HS-27A (cell line): ENCODE measurements at places on chromosomes 2 and 18.

DNA sequence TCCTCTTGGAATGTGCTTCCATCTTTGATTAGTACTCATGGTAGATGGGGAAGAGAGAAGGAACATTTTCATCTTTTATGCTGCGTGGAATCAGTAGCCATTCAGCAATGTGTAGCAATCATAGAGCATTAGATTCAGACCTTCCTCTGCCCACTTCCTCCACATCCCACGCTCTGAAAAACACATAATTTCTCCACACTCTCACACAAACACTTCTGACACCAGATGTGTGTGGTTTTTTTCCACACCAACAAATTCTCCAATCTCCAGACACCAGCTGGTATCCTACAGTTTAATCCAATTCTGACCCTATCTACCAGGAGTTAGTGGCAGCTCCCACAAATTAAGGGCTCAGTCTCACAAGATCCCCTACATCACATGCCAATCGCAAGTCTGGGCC lies 103.3 kb downstream of the AOX1 start:
- DNase-seq = no peak

DNA sequence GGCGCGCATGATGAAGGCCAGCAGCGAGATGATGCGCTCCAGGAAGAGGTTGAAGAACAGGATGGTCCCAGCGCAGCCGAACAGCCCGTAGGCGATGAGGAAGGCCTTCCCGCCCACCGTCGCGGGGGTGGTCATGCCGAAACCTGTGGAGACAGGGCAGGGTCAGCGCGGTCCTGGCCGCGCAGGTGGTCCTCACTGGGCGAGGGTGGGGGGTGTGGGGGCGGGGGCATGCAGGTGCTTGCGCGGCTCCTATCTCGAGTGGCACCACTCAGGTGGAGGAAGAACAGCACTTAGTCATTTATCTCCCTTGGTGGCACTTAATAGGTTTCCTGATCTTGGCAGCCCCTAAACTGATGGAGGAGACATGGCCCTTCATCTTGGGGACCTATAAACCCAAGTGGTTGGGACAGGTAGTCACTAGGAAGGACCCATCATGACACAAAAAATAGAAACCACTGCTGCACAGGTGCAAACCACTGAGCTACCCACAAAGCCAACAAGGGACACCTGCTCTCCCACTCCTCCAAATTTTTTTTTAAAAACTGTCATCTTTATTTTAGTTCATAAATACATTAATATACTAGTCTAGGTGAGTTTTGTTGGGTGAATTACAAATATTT lies 118.8 kb downstream of the MSH2 start:
- no peak for DNase-seq

- no peak for DNase-seq
These were observed 3.2 kb downstream of the SNED1 start for GRCh38 chr2:241001413-241002274.

DNA sequence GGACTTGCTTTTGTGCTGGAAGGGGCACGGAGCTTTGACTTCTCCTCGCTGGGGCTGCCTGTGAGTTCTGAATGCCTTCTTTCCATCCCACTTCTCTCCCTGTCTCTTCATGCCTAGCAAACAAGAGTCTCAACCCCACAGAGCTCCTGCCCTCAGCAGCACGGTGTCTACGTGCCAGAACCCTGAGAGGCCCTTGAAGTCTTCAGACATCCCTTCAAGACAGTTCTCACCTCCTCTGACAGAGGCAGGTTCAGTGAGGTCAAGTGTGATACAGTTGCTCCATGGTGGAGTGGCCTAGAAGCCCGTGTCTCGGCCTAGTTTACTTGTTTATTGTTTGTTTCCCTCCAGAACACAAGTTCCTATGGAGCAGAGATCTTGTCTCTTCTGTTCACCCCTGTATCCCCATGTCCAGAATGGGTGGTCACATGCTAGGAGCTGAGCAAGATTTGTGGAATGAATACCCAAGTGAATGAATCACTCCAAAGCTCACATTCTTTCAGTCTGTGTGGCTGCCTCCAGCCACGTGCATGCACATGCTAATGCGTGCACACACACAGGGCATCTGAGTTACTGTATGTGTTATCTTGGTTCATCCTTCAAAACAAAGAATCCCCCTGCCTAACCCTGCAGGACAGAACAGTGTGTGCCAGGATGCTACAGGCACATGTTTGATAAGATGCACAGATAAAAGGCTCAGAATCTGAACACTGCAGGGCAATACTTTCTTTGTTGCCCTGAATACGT lies 391.6 kb downstream of the NBAS start:
- peak; percentile 99 for DNase-seq

DNA sequence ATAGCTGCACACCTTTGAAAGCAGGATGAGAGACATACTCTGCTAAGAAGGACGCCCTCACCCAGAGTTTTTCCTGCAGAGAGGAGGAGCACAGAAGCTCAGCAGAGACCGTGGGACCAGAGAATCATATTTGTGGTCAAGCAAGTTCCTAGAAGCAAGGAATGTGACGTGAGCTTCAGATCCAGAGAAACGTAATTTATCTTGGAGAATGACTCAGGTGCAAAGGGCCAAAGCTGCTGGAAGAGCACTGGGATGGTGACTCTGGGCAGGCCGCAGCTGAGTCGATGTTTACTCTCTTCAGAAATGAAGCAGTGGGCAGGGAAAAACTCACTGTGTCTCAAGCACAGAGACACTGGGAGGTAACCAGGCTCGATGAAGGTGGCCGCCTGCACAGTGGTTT lies 50.1 kb upstream of the IGFBP2 start:
- no peak for DNase-seq

DNA sequence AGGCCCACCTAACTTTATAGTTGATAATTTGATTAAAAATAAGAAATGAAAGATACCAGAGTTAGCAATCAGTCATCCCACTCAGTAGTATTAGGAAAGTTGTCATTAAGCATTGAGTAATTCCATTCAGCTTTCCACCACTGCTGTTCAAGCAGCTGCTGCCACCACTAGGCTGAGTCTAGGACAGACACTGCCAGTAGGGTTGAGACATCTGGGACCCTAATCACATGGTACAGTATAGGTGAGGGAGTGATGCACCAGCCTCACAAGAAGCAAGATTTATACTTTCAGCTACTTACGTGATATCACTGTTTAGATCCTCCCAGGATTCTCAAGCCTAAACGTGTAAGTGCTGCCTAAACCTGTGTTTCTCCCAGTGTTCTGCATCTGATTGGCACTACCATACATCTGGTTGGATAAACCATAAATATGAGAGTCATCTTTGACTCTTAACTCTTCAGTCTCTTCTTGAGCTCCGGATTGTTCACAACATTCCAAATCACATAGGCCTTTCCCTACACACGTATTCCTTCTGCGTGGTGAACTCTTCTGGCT lies 3.2 kb downstream of the UBXN4 start:
- DNase-seq = no peak

DNA sequence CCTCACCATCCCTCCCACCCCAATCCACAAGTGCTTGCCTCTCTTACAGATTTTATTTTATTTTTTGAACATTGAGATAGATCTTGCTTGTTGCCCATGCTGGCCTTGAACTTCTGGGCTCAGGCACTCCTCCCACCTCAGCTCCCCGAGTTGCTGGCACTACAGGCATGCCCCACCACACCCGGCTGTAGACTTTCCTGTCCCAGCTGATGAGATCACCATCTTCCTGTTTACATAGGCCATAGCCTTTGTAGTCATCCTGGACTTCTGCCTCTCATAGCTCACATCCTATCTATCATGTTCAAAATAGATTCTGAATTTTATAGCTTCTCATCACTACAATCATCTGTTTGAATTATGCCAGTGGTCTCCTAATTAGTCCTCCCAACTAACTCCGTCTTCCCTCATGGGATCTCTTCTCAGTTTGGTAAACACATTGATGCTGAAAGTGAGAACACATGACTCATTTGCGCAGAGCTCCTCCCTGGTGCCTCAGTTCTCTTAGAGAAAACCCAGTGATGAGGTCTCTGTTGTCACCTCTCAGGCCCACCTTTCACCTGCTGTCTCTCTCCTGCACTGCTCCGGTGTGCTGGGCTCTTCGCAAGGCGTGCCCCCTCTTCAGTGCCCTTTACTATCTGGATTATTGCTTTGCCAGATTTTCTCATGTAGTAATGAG lies 243.0 kb downstream of the ZNF407 start:
- DNase-seq = no peak

DNA sequence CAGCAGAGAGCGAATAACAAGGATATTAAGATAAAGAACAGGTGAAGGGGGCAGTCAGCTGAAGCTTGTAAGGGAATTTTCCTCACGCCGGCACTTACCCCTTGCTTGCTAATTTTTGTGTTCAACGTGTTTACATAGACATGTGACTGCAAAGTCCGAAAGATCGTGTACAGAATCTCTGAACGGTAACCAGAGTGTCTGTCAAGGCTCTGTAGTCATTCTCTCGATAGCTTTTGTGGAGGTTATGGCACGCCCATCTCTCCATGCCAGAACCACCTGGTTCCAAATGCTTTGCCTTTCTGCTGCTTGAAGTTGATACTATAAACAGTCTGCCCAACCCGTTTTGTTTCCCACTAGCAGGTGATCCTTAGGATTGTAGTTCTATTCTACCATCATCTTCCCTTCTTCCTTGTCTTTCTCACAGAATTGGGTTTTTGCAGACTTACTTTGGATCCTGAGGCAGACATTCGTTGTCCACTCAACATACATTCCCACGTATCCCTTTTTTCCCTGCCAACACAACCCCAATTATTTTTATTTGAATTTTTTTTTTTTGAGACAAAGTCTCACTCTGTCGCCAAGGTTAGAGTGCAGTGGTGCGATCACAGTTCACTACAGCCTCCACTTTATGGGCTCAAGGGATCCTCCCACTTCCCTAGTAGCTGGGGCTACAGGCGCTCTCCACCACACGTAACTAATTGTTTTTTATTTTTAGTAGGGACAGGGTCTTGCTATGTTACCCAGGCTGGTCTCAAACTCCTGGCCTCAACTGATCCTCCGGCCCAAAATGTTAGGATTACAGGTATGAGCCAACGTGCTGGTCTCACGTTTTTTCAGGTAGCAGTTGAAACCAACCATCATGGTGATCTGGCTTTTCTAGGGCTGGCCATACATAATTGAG lies 1.3 kb upstream of the USP34 start:
- DNase-seq = no peak

DNA sequence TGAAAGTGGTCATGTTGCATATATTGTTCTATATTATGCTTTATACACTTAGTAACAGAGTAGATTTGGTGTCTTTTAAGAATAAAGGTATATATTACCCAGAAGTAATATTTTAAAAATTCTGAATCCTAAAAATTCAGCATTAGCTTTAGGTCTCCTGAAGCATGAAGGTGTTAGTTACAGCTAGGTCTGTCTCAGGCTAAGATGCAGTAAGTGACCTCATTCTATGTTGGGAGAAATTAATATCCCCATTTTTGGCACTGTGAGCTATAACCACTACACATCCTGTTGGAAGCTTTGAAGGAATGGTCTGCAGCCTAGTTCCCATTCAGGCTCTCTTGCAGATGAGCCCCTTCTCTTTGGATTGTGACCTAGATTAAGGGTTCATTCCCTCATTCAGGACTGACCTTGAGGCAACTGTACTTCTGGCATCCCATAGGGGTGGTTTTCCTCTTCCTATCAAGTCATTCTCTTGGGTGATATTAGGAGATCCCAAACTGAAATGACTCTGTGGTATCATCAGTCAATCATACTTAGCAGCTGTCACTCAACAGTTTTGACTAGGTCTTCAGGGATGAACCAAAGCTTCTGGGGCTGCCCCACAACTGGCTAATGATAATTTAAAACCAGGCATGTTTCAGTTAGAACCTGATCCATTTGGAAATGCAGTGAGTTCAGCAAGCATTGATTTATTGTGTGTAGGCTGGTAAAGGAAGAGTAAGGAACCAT lies 117.7 kb downstream of the GPD2 start:
- no peak for DNase-seq

DNA sequence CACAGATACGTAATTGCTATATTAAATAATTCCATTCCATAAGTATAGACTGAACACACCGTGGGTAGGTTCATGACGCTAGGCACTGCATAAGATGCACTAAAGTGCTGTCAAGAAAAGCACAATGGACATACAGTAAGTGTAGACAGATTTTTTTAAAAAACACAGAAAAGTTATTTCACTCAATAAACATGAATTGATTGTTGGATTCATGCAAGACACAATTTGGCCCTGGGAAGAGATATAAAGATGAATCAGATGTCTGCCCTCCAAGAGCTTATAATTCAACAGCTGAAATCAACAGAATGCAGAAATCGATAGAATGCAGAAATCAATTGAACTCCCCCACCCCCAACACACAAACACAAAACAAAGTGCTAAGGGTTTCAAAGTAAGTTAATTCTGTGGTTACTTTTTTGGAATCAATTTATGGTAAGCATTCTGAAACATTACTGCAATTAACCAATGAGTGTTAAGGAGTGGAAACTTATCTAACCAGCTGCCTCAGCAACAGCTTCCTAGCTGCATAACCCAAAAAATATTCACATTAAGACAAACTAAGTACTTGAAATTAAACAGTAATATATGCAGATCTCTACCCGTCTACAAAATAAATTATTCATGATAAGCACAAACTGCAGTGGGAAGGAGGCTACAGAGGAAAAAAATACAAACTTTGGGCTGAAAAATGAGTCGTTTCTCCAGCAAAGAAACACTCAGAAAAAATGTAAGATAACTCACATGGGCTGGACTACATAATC lies 1.6 kb downstream of the NBAS start:
- DNase-seq = no peak

GRCh38 chr18:354471-354870 lies 86.6 kb upstream of the THOC1 start:
- DNase-seq = no peak

DNA sequence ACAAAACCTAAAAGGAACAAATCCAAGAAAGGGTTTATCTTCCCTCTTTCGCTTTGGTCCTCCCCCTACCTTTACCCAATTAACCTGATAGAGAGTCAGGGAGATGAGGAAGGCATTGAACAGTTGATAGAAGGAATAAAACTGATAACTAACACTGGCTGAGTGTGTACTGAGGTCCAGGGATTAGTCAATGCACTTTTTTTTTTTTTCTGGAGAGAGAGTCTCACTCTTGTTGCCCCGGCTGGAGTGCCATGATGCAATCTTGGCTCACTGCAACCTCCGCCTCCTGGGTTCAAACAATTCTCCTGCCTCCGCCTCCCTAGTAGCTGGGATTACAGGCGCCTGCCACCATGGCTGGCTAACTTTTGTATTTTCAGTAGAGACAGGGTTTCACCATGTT lies 250.2 kb upstream of the CWC22 start:
- DNase-seq = no peak

DNA sequence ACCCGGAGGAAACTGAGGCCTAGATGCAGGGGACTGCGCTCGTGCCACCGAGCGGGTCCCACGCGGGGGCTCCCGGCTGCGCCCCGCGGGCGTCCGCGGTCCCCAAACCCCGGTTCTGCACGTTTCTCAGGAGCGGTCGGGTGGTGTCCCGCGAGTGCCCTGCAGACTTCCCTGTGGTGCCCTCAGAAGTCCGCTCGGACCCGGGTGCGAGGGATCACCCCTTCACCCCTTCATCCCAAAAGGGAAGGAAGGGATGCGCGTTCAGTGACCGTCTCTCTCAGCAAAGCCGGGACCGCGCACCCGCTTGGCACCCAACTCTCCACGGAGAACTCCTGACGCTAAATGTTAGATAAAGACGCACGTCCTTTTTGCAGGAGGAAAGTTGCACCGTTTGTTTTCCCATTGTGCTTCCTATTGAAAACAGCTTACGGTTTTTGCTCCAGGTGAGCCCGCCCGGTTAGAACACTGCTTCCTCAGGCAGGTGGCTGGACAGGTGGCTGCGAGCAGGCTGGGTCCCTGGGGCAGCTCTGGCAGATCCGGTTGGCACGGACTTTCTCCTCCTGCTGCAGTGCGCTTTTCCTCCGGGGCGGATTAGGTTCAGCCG lies 779 bp downstream of the DGKD start:
- no peak for DNase-seq
